Activated T-cell treated with anti-CD3 and anti-CD28 coated beads for 1 hour (primary cell): ENCODE measurements at places on chromosomes 5 and 9.

- DNase-seq: no peak
These were observed 372.0 kb upstream of the KIF2A start for GRCh38 chr5:61933787-61934626.

GRCh38 chr9:112380102-112380824 is at the start of gene HSDL2:
Gene HSDL2 (plus strand): TSS chr9:112380108. CDS start chr9:112380164, 56 bp downstream.
- no peak for DNase-seq

GRCh38 chr9:92728831-92729734 is 35.5 kb downstream of the BICD2 start:
- no peak for DNase-seq

GRCh38 chr5:127567026-127567768 is 49.8 kb downstream of the PRRC1 start:
- DNase-seq: no peak

DNA sequence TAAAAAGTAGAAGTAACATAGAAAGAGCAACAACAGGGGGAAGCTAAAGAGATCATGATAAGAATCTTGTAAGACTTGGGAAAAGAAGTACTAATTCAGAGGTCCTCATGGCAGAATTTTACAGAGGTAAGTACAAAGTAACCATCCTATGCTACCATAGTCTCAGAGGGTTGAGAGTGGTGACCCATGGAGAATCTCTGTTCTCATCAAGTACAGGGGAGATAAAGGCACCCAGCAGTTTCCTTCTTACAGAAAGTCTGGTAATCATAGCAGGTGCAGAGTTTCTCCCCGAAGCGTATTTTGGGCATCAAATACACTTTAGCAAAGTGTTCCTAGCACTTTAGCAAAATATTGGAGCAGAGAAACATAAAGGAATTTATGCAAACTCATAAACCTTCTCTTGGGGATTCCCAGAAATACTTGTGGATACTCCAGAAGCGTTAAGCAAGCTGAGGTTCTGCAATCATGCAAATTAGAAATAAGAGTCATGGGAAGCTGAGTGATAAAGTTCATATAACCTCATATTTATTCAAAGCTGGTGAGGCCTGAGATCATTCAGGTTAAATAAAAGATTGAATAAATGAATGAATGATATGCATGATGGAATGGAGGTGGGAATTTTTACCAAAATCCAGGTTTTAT is 101.0 kb upstream of the SMC2 start:
- no peak for DNase-seq

- no peak for DNase-seq
These were observed 165.0 kb upstream of the MAP3K1 start for GRCh38 chr5:56650386-56650785.

GRCh38 chr5:89282554-89283510 is 399.8 kb upstream of the MEF2C start:
- DNase-seq: no peak

DNA sequence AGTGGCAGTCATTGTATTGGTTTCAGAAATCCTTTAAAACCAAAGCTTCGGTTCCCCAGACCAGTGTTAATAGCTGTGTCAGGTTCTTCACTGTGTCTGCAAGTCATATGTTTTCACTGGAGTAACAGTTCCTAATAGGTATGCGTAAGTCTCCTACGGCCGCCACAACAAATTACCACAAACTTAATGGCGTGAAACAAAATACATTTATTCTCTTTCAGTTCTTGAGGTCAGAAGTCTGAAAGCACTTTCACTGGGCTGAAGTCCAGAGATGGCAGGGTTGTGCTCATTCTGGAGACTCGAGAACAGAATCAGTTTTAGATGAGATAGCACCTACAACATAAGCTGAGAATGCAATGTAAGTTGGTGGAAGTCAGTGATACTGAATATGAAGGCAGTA is 556.2 kb downstream of the TLE4 start:
- no peak for DNase-seq

DNA sequence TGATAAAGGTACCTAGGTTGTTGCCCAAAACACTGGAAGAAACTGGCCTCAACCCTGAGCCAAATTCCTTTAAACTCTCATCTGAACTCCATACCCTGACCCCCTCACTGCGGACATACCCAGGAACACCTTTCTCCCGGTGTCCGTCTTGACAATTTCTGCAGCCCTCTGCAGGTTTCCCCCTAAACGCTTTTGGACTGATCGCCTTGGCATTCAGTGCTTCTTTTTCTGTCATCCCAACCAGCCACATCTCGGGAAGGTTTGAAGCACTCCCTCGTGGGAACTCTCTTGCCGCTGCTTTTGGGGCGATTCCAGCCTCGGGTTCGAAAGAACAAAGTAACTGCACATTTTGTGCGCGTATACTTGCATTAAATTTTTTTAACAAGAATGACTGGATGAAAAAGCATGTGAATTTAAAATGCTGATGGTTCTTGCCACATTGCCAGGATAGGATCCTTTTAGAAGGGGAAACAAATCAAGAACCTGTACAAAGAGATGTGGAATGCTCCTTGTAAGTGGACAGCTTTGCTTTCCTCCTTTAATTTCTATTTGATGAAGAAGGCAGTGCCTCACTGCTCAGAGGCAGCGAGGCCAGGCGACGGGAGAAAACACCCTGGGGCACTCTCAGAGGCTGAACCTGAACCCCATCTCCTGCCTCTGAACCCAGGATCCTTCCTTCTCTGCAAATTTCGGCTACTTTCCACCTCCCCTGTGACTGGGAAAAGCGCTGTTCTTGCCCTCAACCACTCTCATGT is 615 bp downstream of the PSMD5 start:
- no peak for DNase-seq

- DNase-seq: no peak
These were observed 82.7 kb downstream of the IZUMO3 start for GRCh38 chr9:24462951-24463350.

DNA sequence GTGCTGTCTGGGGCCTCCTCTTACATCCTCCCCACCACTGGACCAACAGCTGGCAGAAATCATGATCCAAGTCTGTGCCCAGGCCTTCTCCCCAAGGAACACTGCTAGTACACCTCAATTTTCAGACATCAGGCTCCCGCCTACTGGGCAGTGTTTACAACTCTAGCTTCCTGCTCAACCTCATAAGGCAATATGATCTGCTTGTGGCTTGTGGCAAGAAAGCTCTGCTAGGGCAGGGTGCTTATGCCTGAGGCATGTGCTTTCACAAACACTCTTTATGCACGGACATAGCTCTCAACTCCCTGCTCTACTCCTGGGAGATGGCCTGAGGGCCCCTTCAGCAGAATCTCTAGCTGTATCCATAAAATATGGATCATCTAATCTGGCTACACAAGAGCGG is 32.5 kb downstream of the SH3TC2 start:
- no peak for DNase-seq

DNA sequence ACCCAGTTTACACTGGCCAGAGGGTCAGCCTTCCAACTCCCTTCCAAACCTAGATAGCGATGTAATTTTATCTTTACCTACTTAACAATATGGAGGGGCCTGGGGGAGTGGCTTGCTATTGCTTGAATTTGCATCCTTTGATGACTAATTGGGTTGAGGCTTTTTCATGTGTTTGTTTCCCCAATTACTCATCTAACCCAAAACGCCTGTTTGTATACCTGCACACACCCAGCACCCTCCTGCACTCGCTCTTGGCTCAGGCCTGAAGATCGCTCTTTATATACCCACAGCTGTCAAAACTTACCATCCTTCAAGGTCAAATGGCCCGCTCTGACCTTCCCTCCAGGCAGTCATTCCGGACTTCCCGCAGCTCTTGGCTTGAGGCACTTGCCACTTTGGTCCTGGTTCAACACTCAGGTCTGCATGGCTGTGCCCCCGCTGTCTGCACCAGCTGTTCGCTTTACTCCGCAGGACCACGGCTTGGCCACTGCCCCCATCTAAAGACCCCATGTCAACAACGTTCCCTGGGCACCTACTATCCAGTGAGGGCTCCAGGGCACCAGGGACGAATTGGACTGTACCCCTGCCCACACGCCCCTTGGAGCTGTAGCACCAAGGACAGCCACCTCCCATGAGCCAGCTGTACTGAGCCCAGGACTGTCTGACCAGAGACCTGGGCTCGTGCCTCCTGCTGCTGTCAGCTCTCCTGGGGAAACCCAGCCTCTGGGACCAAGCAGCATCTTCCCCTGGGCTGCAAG is 76.1 kb upstream of the ADAMTS2 start:
- DNase-seq: no peak

GRCh38 chr5:132017738-132018625 is 6.5 kb upstream of the ACSL6 start:
- no peak for DNase-seq

DNA sequence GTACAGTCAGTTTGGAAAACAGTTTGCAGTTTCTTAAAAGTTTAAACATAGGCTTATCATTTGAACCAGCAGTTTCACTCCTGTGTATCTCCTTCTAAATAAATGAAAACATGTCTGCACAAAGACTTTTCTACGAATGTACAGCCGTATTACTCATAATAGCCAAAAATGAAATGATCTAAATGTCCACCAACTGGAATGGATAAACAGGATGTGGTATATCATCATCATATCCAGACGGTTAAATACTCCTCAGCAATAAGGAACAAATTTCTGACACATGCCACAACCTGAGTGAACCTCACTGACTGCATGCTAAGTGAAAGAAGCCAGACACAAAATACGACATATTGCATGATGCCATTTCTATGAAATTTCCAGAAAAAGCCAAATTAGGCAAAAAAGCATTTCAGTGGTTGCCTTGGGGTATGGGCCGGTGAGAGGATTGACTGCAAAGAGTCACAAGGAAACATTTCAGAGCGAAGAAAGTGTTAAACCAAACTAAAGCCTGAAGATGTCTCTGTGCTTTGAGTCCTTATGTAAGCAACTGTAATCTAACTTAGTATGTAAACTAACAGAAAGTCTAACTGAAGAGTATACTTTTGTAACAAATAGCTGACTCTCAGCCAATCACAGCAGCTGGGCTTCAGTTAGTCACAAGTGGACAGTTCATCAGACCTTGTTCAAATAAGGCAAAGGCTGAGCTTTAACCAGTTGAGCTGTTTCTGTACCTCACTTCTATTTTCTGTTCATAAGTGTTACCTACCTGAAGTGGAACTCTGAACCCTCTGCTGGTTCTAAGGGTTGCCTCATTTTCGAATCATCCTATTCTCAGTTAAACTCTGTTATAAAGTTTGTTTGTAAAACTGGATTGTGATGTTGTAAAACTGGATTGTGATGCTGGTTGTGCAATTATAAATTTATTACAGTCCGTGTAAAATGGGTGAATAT is 65.2 kb downstream of the TRIO start:
- no peak for DNase-seq

- DNase-seq: no peak
These were observed 56.9 kb downstream of the ASS1 start for GRCh38 chr9:130501639-130502038.
